ENCODE measurements at places on chromosomes 2 and 18.

DNA sequence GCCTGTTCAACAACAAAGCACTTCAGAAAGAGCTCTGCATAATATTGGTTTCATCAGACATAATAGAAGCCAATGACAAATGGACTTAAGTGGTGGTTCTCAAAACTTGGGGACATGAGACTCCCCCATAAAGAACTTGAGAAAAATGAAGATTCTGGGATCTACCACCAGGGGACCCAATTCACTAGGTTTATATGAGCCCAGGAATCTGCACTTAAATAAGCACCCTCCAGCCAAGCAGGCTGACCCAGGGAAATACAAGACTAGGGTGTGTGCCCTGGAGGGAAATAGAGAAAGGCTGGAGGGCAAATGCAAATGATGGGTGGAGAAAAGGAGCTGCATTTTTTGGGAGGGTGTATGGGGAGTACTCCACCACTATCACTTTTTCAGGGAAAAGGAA lies 52.5 kb downstream of the SATB2 start:
- no peak for DNase-seq

DNA sequence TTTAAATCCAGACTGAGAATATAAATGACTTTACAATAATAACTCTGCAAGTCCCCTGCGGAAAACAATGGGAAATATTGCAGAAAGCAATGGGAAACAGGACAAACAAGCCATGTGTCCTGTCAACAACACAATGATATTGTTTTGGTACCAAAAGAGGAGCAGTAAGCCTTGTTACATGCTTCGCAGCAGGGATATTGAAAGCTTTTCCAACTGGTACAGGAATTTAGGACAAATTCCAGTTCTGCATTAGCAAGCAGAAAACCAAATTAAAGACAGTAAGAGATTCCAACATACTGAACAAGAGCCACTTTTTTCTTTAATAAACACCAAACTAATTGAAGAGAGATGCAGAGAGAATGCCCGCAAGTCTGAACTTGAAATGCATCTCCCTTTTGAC lies 30.0 kb downstream of the FRZB start:
- no peak for DNase-seq

- no peak for DNase-seq
Observed at GRCh38 chr18:67805261-67805660, 288.7 kb upstream of the DSEL start.

DNA sequence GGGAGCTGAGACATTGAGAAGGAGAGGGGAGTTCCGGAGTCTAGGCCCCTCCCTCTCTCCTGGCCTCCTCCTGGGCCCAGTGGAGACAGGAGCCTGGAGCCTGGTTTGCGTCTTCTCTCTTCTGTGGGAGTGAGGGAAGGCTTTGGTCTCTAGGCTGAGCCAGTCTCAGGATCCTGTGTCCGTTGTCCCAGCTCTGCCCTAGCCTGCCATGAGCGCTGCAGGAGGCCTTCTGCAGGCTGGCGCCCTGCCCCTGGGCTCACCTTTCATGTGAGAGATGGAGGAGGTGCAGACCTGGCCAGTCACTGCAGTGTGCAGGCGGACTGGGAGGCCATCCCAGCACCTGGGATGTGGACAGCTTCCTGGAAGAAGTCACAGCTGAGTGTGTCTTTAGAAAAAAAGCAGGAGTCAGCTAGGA lies 8.7 kb downstream of the IMPA2 start:
- no peak for DNase-seq

DNA sequence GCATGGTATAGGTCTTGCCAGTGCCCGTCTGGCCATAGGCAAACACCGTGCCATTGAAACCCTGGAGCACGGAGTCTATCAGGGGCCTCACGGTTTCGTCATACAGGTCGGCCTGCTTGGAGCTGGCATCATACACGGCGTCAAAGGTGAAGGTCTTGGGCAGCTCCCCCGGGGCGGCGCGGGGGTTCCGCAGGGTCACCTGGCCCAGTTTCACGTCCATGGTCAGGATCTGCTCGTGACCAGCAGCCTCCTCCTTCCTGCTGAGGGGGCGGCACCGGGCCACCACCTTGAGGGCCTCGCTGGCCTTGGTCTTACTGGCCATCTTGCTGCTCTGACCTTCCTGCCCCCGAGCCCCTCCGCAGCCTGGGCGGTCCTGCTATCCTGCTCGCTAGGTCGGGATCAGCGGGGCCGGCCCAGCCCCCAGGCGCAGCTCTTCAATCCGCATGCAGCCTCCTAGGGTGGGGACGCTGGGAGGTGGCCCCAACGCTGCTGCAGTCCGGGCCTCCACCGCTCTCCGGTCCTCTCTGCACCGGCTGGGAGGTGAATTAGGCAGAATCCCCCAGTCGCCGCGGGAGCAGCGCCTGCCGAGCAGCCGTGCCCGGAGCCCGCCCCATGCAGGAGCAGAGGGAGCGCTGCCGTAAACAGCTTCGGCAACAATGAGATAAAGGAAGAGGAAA lies 563 bp downstream of the KIF3C start:
- DNase-seq = no peak

DNA sequence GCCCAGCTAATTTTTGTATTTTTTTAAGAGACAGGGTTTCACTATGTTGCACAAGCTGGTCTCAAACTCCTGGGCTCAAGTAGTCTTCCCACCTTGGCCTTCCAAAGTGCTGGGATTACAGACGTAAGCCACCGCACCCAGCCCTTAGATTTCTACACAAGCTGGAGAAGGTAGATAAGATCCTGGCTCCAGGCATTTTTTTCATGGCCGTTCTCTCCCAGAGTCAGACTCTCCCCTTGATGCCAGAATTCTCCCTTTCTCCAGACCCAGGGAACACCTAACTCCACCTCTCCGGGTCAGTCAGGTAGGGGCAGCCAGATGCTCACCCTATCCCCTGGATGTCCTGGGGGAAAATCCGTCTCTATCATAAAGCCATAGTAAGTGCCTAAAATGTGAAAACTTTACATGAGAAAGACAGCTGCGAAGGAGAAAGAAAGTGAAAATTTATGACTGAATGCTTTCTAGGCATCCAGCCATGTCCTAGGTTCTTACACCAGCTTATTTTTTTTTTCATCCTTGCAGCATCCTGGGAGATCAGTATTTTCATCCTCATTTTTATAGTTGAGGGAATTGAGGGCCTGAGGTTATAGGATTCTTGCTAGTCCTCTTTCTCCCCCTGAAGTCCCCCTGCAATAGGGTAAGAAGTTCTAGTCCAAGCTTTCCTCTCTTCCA lies 16.3 kb downstream of the SIX3 start:
- DNase-seq = no peak

GRCh38 chr2:160228141-160228917 lies 28.3 kb upstream of the ITGB6 start:
- no peak for DNase-seq

DNA sequence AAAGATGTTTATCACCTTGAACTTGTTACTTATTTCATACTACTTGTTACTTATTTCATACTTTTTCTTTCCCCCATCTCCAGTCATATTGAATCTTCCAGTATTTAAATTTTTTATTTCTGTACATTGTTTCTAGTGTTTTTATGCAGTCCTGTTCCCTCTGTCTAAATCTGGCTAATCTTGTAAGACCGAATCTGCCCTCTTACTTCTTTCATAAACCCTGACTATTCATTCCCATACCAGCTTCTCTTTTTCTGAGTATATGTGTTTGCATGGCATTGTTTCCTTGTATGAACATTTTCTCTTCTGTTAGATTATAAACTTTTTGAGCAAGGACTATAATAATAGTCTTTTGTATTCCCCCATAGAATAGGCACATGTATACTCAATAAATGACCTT lies 131.7 kb downstream of the TAF4B start:
- no peak for DNase-seq

DNA sequence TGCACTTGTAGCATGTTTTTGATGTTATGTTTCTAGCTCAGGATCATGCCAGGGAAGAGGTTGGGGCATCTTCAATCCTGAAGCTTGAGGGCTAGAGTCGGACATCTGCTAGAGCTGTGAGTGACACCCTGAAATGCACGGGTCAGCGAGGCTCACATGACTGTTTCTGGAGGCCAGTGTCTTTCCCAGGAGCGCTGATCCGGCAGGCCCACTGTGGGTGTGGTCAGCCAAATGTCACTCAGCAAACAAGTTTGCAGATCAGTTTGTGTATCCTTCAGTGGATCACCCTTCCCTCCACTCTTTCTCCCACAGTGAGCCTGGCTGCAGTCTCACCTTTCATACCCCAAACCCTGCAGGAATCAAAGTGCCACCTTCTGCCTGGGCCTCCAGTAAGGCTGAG lies 23.0 kb upstream of the ARHGEF4 start:
- DNase-seq = no peak

- no peak for DNase-seq
Observed at GRCh38 chr18:48615566-48616401, 77.0 kb downstream of the CTIF start.

DNA sequence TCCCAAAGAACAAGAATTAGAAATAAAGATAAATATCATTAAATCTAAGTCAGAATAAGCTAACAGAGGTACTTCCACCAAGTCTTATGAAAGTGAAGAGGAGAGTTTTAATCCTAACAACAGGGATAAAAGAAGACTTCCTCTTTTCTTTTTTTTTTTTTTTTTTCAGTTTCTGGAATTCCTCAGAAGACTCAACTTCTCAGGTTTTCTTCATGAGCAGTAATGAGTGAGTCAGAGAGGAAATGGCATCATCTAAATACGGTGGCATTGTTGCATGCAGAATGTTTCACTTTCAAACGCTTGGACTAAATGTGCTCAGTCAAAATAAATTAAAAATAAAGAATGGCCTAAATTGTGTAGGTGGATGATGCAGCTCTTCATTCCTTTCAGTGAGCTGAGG lies 45.6 kb upstream of the ARHGAP15 start:
- DNase-seq = no peak

DNA sequence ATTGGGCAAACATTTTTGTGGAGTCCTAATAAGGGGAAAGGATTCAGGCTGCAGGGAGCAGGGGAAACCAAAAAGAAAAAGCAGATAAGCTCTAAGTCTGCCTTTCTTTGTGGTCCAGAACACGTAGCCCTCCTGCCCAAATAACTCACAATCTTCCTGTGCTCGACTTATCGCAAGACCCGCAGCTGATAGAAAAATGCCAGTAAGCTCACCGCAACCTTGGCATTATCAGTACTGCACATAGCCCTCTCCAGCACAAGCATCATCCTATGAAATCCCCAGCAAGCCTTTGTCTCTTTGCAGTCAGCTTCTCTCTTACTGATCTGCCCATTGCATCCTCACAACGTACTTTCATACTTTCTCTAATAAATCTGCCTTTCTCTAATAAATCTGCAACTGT lies 202.4 kb upstream of the HNRNPA3 start:
- no peak for DNase-seq

GRCh38 chr18:7190547-7191156 lies 40.2 kb upstream of the LRRC30 start:
- DNase-seq = no peak

GRCh38 chr18:22408059-22408458 lies 9.7 kb downstream of the CTAGE1 start:
- no peak for DNase-seq

- no peak for DNase-seq
Observed at GRCh38 chr2:86541334-86541733, 21.9 kb downstream of the CHMP3 start.

GRCh38 chr2:71930049-71930681 lies 217.5 kb downstream of the CYP26B1 start:
- no peak for DNase-seq

DNA sequence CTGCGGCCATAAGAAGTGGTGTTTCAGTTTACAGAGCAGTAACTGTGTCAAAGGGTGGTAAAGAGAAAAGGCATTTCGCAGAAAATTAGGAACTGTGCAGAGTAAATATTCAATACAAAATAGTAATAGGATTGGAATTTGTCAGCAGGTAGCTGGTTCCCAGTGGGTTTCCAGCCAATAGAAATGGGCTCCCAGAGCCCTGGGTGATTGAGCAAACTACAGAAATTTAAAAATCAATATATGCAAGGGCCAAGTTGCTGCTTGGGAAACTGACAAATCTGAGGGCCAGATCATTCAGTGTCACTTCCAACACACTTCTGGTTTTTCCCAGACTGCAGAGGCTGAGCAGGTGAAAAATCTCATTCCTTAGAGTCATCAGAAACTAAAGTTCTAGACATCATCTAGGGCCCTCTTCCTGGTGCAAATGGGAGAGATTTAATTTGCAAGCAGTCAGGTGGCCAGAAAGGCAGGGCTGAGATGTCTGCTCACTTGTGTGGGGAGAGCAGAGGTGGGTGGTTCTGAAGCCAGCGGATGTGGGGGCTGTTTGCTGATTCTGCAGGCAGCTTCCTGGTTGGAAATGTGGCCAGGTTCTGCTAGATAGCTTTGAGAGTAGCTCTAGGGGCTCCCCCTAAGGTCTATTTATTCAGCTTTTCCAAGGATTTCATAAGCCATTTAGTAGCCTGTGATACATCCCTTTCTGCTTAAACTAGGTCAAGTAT lies 182.4 kb downstream of the NCK2 start:
- peak; percentile 52 for DNase-seq

- no peak for DNase-seq
Observed at GRCh38 chr2:224798180-224798579, 82.0 kb upstream of the CCDC195 start.

DNA sequence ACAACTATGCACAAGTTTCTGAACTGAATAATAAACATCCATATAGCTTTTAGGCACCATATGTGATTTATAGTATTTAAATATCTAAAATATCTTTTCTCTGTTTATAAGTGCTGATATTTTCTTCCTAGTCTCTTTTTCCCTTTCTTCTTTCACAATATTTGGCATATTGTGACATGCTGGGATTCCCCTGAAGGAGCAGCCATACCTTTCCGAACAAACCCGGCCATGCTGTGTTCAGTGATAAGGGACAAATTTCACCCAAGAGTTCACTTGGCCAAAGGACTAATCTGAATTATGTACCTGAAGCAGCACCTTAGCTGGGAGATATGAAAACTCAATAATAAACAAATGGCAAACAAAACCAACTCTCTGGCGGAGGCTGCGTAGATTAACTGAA lies 250.8 kb downstream of the RDH14 start:
- DNase-seq = no peak

- no peak for DNase-seq
Observed at GRCh38 chr2:133526530-133527300, 41.5 kb downstream of the NCKAP5 start.

DNA sequence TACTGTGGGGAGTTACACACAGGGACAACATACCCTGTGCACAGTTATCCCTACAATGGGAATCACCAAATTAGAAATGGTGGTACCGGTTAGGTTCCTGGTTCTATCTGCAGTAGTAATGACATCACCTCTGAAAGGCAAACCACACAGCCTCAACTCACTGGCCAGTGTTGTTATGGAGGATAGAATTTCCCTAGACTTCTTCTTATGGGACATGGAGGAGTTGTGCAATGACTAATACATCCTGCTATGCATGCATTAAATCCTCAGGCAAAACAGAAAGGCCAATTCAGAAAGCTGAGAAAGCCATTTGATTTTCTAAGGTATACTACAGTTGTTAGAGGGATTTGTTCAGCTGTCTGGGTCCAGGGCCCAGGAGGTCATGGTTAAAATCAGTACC lies 439.3 kb downstream of the TMX3 start:
- no peak for DNase-seq
